ENCODE measurements at places on chromosomes 16 and 17.

DNA sequence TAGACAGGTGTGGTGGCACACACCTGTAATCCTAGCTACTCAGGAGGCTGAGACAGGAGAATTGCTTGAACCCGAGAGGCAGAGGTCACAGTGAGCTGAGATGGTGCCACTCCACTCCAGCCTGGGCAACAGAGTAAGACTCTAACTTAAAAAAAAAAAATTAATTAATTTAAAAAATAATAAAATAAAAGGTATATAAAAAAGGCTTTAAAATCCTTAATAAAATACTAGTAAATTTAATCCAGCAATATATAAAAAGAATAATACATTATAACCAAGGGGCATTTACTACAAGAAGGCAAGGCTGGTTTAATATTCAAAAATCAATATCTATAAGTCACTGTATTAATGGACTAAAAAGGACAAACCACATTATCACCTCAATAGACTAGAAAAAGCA is 44.8 kb upstream of the MNT start:
- DNase-seq = no peak

- DNase-seq = no peak
Measured at GRCh38 chr17:81725439-81725838, 13.4 kb downstream of the SLC25A10 start.

DNA sequence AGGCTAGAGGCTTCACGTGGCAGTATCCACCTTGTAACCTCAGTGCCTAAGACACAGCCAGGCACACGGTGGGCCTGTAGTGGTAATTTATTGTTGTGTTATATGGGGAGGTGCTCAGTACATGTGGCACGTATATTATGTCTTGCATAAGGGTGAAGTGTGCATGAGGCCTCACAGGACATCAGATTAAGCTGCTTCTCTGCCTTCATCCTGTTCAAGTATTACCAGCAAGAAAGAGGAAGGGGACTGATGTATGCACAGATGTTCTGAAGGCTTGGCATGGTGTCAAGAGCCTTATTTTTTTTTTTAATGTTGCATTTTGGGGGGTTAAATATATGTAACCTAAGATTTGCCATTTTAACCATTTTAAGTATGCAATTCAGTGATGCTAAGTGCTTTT is 71.6 kb downstream of the ABCC1 start:
- no peak for DNase-seq

GRCh38 chr17:17742133-17742621 is 60.9 kb downstream of the RAI1 start:
- DNase-seq = no peak

GRCh38 chr16:70688246-70688742 is 2.4 kb upstream of the MTSS2 start:
- DNase-seq = no peak

DNA sequence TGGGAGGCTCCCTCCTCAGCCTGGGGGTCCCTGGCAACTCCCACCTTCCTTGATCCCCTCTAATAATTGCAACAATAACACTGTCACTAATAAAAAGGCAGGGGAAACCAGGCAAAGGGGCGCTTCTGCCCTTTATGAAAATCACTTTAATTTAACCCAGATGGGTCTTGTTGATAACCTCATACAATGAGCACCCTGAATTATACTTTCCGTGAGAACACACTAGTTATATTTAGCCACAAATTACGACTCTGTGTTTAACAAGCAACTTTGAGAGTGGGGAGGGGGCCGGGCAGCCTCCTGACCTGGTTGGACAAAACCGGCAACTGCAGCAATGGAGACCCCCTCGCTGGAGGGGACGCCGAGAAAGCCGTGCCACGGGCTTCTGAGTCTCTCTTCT is 5.7 kb upstream of the BAHCC1 start:
- DNase-seq = no peak

GRCh38 chr16:86914876-86915717 is 336.7 kb downstream of the FOXL1 start:
- DNase-seq = no peak

- peak; percentile 88 for DNase-seq
Measured at GRCh38 chr17:8073627-8074484, 13.7 kb downstream of the ALOX12B start.

DNA sequence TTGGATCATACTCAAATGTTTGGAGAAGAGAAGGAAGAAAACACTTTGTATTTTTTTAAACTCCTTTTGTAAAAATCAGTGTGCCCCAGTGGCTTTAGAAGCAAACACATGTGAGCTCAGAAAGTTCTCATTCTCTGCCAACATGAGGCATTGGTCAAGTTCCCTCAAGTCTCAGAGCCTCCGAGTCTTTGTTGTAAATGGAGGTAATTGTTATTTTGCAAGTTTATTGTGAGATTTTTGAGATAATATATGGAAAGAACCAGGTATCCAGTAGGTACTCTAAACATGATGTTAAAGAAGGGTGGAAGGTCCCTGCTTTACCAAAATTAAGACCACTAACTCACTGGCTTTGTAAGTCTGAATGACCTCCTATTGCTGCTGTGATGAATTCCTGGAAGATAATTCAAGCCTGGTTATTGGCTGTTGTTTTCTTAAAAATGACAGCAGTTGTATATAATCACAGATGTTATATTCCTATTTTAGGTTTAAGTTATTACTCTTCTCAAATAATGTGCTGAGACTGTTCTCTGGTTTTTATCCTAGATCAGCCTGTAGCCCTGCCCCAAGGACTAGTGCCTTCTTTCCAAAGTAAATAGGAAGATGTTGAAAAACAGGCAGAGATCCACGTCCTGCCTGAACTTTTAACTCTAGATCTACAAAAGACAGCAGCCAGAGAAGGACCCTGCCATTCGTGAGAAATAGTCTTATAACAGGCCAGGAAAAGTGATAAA is 2.4 kb downstream of the HLF start:
- DNase-seq = no peak

DNA sequence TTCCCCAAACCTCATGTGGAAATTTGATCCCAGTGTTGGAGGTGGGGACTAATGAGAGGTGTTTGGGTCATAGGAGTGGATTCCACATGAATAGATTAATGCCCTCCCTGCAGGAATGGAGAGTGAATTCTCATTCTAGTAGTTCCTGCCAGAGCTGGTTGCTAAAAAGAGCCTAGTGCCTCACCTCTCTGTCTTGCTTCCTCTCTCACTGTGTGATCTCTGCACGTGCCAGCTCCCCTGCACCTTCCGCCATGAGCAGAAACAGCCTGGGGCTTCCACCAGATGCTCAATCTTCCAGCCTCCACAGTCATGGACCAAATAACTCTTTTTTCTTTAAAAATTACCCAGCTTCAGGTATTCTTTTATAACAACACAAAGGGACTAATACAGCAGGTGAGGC is 72.9 kb upstream of the CLEC3A start:
- DNase-seq = no peak

- DNase-seq = no peak
Measured at GRCh38 chr16:80852261-80852872, 48.0 kb upstream of the CDYL2 start.

DNA sequence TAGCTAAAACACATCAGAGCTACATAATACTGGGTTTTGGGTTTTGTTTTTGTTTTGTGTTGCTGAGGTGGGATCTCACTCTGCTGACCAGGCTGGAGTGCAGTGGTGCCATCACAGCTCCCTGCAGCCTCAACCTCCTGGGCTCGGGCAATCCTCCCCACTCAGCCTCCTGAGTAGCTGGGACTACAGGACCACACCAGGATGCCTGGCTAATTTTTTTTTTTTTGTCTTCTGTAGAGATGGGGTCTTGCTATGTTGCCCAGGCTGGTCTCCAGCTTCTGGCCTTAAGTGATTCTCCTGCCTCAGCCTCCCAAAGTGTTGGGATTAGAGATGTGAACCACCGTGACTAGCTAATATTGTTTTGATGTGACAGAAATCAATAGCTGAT is 6.2 kb downstream of the MEAK7 start:
- DNase-seq = no peak

GRCh38 chr17:64506201-64506575 is at the start of gene DDX5:
Gene DDX5 (minus strand): TSS chr17:64506289. CDS start chr17:64506119, 170 bp downstream.
- peak; percentile 98 for DNase-seq

DNA sequence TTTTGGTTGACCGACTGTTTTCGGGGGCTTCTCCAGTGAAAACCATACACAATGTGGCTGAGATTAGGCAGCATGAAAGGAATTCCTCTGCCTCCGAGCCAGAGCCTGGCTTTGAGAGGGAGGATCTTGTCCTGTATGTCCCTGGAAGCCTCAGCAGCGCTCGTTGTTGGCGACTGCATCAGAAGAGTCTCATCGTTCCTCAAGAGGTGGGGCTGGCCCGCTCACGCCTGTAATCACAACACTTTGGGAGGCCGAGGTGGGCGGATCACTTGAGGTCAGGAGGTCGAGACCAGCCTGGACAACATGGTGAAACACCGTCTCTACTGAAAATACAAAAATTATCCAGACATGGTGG is 15.0 kb downstream of the HS3ST6 start:
- DNase-seq = no peak

DNA sequence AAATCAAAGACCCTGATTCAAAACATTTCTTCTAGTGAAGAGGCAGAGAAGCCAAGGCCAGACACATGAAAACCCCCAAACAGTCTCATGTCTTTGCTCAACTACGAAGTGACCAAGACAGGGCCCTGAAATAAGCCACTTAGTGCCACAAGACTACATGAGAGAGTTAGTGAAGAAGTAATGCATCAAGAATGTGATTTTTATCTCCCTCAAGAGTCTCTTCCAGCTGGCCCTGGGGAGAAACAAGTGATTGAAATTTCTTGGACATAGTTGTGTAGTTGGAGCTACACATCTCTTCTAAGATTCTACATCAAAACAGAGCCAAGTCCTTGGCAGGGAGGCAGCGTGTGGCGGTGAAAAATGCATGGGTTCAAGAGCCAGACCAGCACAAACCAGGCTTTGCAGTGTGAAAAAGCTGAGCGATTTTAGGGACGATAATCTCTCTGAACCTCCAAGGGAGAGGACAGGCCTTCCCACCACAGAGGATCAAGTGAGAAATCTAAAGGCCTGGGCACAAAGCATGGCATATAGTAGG is 30.6 kb downstream of the LYRM1 start:
- DNase-seq = no peak

- DNase-seq = no peak
Measured at GRCh38 chr16:89374393-89374960, 115.9 kb downstream of the ANKRD11 start.

GRCh38 chr17:5198472-5198871 is 6.8 kb upstream of the ZNF594 start:
- DNase-seq = no peak

DNA sequence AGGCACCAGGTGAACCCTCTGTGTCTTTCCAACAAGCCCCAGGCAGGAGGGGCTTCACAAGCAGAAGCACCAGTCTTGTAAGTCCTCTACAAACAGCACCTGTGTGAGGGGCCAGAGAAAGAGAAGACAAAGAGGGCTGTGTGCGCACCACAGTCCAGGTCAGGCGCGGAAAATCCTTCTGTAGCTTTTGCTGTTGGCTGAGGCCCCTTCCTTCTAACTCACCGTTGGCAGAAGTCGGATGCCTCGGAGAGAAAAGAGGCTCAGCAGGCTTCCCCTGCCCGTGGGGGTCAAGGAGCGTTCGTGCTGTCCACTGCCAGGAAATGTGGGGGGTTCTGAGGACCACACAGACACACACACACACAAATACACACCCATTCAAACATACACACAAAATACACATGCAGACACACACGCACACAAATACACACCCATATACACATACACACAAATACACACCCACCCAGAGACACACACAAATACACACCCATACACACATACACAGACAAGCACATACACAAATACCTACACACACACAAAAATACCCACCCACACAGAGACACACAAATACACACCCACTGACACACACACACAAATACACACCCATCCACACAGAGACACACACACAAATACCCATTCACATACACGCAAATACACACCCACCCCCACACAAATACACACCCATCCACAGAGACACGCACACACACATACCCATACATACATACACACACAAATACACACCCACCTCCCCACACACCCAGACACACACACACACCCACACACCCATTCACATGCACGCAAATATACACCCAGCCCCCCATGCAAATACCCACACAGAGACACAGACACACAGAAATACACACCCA is 6.8 kb downstream of the ZG16B start:
- DNase-seq = no peak

- no peak for DNase-seq
Measured at GRCh38 chr17:1948517-1948825, 76.7 kb downstream of the RTN4RL1 start.

DNA sequence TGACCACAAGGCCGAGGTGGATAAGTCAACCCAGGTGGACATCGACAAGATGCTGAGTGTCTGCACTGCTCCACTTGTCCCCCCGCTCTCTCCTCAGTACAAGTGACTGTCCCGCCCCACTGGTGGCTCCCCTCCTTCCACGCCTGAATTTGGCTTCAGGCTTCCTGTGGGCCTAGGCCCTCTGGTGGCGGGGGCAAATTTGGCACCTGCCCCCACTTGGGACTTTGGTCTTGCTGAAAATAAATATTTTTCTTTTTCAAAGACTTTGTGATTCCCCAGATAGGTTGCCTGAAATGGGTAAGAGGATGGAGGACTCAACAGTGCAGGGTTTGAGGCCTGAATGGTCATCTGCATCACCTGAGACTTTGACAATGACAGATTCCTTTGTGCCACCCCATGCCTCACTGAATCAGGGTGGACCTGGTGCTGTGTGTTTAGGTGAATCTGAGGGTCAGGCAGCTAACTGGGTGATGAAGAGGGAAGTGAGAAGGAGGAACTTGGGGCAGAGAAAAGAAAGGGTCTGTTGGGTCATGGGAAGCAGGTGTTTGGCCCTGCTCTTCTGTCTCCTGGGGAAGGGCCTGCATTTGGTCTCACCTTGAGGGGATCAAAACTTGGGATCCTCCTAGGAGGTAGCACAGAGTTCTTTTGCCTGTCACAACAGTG is 2.0 kb downstream of the C16orf86 start:
- no peak for DNase-seq

GRCh38 chr17:81329927-81330883 is 35.1 kb upstream of the SLC38A10 start:
- DNase-seq = no peak

DNA sequence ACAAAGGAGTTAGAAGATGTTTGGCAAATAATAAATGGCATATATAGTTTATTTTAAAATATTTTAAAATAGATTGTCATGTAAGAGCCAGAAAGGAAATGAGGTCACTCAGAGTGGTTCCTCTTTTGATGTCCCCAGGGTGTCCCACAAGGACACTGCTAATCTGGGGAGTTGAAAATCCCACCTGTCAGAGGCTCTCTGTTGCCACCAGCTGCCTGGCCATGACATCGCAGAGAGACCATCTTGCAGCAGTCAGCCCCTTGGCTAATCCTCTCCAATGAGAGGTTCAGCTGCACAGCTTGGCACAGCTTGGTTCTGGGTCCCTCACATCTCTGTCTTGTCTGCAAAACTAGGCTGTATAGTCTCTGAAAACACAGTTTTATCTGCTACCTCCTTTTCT is 11.0 kb upstream of the RBFOX1 start:
- DNase-seq = no peak
